ENCODE measurements at places on chromosomes 7 and 10.

DNA sequence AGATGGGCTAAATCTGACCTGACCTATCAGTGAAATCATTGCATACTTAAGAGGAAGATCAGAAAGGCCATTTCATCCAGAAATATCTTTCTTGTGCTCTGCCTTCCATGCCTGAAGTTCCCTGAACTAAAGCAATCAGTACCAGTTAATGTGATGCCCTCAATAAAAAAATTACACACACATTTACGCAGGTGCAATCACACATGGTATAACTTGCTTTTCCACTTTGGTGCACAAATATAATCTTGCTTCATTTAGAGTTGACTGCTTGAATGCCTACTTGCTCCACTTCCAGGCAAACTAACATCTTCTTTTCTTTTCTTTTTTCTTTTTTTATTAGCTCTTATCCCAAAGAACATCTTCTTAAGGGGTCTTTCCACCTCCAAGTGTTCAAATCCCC is 58.3 kb upstream of the KIF5B start:
- no peak for DNase-seq

GRCh38 chr7:15175152-15175551 is 272.6 kb upstream of the DGKB start:
- no peak for DNase-seq

DNA sequence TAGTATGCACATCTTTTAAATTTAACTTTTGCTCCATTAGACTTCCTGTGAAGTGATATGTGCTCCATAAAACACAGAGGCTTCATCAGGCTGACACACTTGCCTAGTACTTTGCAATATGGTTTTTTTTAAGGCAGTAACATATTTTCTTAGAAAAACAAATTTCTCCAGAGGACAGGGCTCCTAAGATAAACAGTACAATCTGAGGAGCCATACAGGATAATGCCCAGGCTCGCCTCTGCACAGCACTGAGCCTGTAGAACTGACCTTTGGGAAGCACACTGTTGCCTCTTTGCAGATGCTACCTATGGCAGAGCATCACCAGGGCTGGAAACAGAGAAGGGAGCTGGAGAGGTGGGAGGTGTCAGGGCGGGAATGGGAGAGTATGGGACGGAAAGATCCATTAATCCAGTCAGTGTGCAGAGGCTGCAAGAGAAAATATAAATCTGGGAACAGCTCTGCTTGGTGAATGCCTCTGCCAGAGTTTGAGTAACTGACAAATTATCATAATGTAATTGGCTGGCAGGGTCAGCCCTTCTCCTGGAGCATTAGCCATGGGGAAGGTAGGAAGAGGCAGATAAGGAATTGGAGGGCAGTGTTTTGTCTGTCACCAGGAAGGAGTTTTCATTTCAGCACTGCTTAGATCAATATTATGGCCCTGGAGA is 132.3 kb downstream of the CREB5 start:
- DNase-seq, result no peak

- DNase-seq, result no peak
These were observed 56.3 kb upstream of the SFMBT2 start for GRCh38 chr10:7467031-7467667.

- no peak for DNase-seq
These were observed 141.6 kb downstream of the ALOX5 start for GRCh38 chr10:45515630-45516029.

GRCh38 chr7:149790146-149790548 is 16.8 kb upstream of the ZNF467 start:
- no peak for DNase-seq

GRCh38 chr10:66927971-66928770 is 2.3 kb downstream of the LRRTM3 start:
- DNase-seq, result no peak

DNA sequence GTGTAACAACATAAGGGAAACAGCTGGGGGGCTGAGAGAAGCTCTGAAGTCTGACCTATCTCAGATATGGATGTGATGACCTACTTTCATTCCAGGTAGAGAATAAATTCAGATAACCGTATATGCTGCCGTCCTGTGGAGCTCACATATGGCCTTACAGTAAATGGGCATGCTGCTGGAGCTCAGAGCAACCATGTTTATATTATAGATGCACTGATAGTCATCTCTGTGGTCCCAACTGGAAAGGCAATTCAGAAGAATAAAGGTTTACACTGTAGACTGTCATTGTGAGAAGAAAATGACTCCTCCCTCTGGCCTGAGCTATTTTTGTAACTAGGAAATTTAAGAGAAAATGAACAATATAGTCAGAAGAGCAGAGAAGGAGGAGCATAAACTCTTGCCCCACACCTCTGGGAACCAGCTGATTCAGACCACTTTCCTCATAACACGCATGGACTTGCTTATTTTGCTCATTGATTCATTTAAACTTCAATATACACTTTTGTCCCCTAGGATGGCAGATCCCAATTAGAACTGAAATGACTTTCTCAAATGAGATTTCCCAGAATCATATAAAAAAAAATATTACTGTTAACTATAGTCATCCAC is 69.9 kb upstream of the NXPH1 start:
- no peak for DNase-seq

GRCh38 chr10:89887830-89888229 is 186.4 kb downstream of the KIF20B start:
- no peak for DNase-seq

GRCh38 chr10:22253580-22253882 is 35.7 kb upstream of the EBLN1 start:
- no peak for DNase-seq

- no peak for DNase-seq
These were observed 83.1 kb upstream of the LYZL1 start for GRCh38 chr10:29205787-29206186.
